Memory B cell (primary cell): ENCODE measurements at places on chromosomes 11 and 22.

DNA sequence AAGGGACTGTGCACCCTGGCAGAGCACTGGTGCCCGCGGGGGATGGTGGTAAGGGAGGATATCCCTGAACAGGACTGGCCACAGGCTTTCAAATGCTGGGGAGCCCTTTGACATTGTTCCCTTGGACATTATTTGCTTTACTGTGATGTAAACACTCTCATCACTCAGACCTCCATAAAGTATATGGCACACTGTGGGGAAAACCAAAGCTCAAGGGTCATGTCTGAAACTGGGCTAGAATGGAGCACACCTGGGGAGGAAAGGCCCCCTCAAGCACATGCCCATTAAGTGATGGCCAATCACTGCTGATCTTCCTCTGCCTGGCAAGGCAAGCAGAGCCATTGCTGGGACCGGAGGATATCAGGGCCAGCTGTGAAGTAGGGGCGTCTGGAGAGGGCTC, 60.9 kb upstream of the TENM4 start:
- no peak overlapping the region for H3K4me3 ChIP-seq
- peaks cover 4% of the 10 kb centered on the region for H3K27me3 ChIP-seq
- H3K4me1 ChIP-seq: no peaks in the 10 kb centered on the region
- peaks cover 2% of the 10 kb centered on the region for H3K36me3 ChIP-seq

DNA sequence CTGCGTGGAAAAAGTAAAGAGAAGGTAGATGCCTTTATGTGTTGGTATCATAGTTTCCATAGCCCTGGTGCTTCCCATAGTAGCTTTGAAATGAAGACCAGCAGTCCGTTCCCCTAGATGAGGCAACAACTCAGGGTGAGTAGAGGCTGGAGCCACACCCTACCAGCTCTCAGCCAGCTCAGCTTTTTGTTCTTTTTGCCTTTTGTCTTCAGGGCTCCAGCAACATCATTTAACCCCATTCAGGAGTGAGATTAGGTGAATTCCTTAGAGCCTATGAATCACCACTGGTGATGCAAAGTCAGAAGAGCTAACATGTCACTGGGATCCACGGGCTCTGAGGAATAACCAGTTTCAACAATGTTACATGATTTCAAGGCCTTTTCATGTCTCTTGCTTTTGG, 14.0 kb upstream of the SESN3 start:
- H3K27ac ChIP-seq: peak overlapping the region; percentile 2
- no peaks in the 10 kb centered on the region for H3K27me3 ChIP-seq
- no peak for DNase-seq
- no peak overlapping the region for H3K4me3 ChIP-seq

DNA sequence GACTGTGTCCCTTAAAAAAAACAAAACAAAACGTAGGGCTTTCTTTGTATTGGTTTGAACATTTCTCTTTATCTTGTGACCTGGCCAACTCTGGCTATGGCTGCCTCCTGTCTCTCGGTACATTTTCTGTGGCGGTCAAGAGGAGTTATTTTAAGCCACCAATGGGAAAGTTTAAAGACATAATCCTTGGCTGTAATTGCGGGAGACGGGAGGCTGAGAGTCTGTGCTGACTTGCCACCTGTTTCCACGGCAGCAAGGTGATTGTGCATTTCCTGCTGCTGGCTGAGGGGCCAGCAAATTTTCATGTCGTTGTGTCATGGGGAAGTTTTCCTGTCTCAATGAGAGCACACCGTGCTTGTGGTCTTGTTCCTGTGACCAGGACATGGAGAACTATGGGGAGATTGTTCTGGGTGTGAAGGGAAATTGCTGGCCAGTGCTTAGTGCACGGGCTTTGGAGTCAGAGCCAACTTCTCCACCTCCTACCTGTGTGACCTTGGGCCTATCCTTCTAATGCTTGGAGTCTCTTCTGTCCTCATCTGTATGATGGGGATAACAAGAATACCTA, 11.0 kb downstream of the PTPRJ start:
- H3K4me1 ChIP-seq: peaks cover 32% of the 10 kb centered on the region
- H3K27ac ChIP-seq: peak overlapping the region; percentile 85
- peaks cover 2% of the 10 kb centered on the region for H3K36me3 ChIP-seq
- DNase-seq: no peak

DNA sequence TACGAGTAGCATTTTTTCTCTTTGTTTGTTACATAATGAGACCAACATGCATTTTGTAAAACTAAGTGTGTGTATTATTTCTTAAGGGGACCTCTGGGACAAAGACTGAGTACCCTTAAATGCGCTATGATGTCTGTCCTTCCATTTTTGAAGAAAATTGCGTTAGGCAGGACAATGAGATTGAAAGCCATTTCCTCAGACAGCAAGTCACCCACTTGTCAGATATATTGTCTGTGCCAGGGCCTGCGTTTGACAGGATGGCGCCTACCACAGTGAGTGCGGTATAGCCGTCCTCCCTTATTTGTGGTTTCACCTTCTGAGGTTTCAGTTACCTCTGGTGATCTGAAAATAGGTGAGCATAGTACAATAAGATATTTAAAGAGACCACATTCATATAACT, 2.2 kb downstream of the AP2A2 start:
- no peak overlapping the region for H3K4me3 ChIP-seq
- peaks cover 21% of the 10 kb centered on the region for H3K4me1 ChIP-seq
- H3K27me3 ChIP-seq: no peaks in the 10 kb centered on the region
- H3K36me3 ChIP-seq: peaks cover 3% of the 10 kb centered on the region
- DNase-seq: no peak

DNA sequence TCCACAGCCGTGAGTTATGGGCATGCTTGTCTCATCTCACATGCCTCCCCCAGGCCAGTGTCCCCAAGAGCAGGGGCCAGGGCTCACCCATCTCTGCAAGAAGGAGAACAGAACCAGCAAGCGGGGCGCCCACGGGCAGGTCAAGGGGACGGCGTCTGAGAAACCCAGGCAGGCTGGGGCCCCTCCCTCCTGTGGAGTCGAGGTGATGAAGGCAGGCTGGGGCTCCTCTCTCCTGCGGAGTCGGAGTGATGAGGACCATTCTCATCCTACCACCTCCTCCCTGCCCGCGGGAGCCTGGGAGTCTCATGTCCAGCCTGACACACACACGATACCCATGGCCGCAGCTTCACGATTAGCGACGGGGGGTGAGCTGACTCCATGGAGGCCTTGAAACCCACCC, 141.9 kb downstream of the CTTN start:
- H3K4me1 ChIP-seq: no peaks in the 10 kb centered on the region
- no peak for DNase-seq
- peaks cover 2% of the 10 kb centered on the region for H3K36me3 ChIP-seq

DNA sequence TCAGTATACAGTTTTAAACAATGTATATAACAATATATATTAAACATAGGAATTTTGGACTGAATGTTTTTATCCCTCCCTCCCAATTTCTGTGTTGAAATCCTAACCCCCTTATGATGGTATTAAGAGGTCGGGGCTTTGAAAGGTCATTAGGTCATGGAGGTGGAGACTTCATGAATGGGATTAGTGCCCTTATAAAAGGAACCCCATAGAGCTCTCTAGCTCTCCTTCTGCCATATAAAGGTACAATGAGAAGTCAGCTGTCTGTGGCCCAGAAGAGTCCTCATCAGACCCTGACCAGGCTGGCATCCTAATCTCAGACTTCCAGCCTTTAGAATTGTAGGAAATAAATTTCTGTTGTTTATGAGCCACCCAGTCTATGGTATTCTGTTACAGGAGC, 6.5 kb downstream of the NNMT start:
- no peak overlapping the region for H3K4me3 ChIP-seq
- H3K27me3 ChIP-seq: peaks cover 23% of the 10 kb centered on the region
- peaks cover 1% of the 10 kb centered on the region for H3K36me3 ChIP-seq
- no peaks in the 10 kb centered on the region for H3K4me1 ChIP-seq
- DNase-seq: no peak
- no peak overlapping the region for H3K27ac ChIP-seq

- DNase-seq: no peak
- H3K36me3 ChIP-seq: no peaks in the 10 kb centered on the region
- H3K27ac ChIP-seq: no peak overlapping the region
- H3K27me3 ChIP-seq: peaks cover 13% of the 10 kb centered on the region
- H3K4me3 ChIP-seq: no peak overlapping the region
- H3K4me1 ChIP-seq: no peaks in the 10 kb centered on the region
Measured at GRCh38 chr11:115481528-115481927, 22.7 kb downstream of the CADM1 start.

- H3K27me3 ChIP-seq: no peaks in the 10 kb centered on the region
- H3K36me3 ChIP-seq: no peaks in the 10 kb centered on the region
- DNase-seq: no peak
- no peak overlapping the region for H3K4me3 ChIP-seq
- peak overlapping the region; percentile 12 for H3K27ac ChIP-seq
Measured at GRCh38 chr22:33528183-33528582, 392.1 kb downstream of the LARGE1 start.

GRCh38 chr22:41229730-41230400, 10.9 kb downstream of the CHADL start:
- H3K4me3 ChIP-seq: no peak overlapping the region
- peaks cover 2% of the 10 kb centered on the region for H3K4me1 ChIP-seq
- H3K27ac ChIP-seq: no peak overlapping the region
- no peaks in the 10 kb centered on the region for H3K27me3 ChIP-seq
- H3K36me3 ChIP-seq: peaks cover 19% of the 10 kb centered on the region

DNA sequence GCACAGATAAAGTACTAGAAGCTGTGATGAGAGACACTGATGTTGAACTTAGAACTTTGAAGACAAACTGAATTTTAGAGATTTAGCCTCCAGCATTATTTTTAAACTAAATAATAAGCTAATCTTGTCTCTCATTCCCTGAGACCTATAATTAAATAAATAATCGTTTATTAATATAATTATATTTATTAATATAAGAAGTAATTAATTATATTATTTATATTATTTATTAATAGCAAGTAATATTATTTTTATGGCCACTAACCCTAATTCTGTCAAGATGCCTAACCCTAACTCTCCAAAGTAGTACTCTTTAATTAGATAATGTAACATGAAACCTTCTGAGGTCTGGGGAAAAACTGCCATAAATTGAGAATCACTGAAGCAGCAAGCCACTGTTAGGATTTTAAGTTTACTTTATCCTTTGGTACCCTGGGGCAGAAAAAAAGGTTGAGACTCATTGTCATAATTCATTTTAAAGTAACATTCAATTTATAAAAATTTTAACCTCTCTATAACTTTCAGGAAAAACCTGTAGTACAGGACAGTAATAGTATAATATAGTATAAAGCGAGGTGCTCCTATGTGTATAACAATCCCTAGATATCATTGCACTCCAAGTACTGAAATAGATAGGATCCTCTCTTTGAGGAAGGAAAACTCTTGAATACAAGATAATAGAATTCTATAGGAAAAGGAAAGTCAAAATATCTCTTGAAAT, 85.4 kb downstream of the TTC28 start:
- no peaks in the 10 kb centered on the region for H3K36me3 ChIP-seq
- H3K27me3 ChIP-seq: peaks cover 10% of the 10 kb centered on the region
- no peaks in the 10 kb centered on the region for H3K4me1 ChIP-seq

DNA sequence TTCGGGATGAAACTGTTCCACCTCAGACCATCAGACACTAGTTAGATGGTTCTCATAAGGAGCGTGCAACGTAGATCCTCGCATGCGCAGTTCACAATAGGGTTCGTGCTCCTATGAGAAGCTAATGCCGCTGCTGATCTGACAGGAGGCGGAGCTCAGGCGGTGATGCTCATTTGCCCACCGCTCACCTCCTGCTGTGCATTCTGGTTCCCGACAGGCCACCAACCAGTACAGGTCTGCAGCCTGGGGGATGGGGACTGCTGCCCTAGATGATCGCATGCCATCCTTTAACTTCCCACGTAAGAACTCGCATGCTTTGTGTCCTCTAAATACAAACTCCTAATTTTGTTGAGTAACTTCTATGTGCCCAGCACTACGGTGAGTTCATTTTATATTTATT, 62.6 kb downstream of the EFCAB6 start:
- no peak overlapping the region for H3K27ac ChIP-seq
- H3K4me1 ChIP-seq: no peaks in the 10 kb centered on the region
- no peak for DNase-seq
- H3K4me3 ChIP-seq: no peak overlapping the region
- peaks cover 14% of the 10 kb centered on the region for H3K27me3 ChIP-seq
- no peaks in the 10 kb centered on the region for H3K36me3 ChIP-seq

DNA sequence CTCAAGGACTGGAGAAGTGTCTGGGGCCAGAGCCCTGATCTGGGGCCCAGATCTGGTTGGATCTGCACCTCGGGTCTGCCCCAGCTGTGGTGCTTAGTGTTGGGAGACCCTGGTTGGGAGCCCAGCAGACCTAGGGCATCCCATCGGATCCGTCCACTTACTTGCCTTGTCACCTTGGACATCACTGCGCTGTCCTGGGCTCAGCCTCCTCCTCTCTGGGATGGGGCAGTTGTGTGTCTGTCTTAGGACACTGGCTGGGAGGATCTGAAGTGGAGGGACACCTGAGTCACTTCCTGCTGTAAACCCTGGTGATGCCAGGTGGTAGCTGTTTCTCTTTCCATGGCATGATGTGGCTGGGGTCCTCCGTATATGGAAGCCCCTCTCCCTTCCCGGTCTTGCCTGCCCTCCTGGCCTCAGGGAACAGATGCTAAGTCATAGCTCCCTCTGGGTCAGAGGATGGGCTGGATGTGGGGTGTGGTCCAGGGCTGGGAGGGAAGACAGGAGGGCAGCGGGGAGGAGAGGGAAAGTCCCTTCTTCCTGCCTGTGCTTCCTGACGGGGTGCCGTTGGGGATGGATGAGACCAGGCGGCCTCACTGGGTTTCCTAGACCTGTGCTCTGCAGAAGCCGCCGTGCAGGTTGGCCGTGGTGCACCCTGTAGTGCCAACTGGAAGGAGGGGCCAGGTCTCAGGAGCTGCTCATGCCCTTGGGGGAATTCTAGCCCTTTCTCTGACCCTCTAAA, 12.1 kb upstream of the OMP start:
- peaks cover 1% of the 10 kb centered on the region for H3K27me3 ChIP-seq
- H3K36me3 ChIP-seq: no peaks in the 10 kb centered on the region
- H3K4me1 ChIP-seq: peaks cover 3% of the 10 kb centered on the region
- no peak overlapping the region for H3K4me3 ChIP-seq
- H3K27ac ChIP-seq: no peak overlapping the region

- H3K36me3 ChIP-seq: no peaks in the 10 kb centered on the region
- DNase-seq: no peak
- no peak overlapping the region for H3K27ac ChIP-seq
- peaks cover 4% of the 10 kb centered on the region for H3K27me3 ChIP-seq
Measured at GRCh38 chr22:43642319-43643206, 169.5 kb downstream of the EFCAB6 start.

GRCh38 chr22:50544746-50545253, 899 bp upstream of the KLHDC7B start:
- H3K27me3 ChIP-seq: no peaks in the 10 kb centered on the region
- H3K27ac ChIP-seq: peak overlapping the region; percentile 91
- H3K4me1 ChIP-seq: peaks cover 17% of the 10 kb centered on the region
- H3K4me3 ChIP-seq: peak overlapping the region; percentile 75

- peaks cover 15% of the 10 kb centered on the region for H3K36me3 ChIP-seq
- no peak for DNase-seq
- H3K27me3 ChIP-seq: no peaks in the 10 kb centered on the region
- peaks cover 6% of the 10 kb centered on the region for H3K4me1 ChIP-seq
- H3K4me3 ChIP-seq: no peak overlapping the region
Measured at GRCh38 chr11:111632516-111633220, 30.4 kb downstream of the SIK2 start.

- peaks cover 6% of the 10 kb centered on the region for H3K27me3 ChIP-seq
- no peaks in the 10 kb centered on the region for H3K36me3 ChIP-seq
- H3K4me3 ChIP-seq: no peak overlapping the region
- no peak for DNase-seq
- H3K27ac ChIP-seq: no peak overlapping the region
Measured at GRCh38 chr11:12727563-12728211, 53.5 kb downstream of the TEAD1 start.
